ENCODE measurements at places on chromosomes 1 and 21.

- no peak for DNase-seq
Observed at GRCh38 chr1:5976231-5976630, 16.0 kb downstream of the NPHP4 start.

GRCh38 chr1:200304171-200304570, 105.7 kb downstream of the ZNF281 start:
- DNase-seq: no peak

DNA sequence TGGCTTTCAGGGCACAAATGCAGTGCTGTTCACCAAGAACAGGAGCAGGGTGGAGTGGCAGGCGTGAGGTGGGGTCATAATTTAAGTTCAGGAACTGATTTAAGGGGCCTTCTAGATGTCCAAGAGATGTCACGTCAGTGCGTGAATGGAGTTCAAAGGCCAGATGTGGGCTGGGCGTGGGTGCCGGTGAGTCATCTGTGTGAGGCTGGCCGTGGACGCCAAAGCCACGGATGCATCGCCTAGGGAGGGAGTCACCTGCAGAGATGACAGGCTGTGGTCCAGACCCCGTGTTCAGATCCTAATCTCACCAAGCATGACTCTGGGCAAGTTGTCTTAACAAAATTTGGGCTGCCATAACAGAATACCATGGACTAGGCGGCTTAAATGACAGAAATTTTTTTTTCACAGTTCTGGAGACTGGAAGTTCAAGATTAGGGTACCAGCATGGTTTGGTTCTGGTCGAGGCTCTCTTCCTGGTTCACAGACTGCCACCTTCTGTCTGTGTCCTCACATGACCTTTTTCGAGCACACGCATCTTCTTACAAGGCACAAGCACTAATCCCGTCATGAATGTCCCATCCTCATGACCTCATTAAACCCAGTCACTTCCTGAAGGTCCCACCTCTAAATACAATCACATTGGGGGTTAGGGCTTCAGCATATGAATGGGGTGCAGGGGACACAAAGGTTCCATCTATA, 109.6 kb downstream of the PRDM2 start:
- DNase-seq: no peak

- no peak for DNase-seq
Observed at GRCh38 chr21:31873275-31873695, 465 bp downstream of the HUNK start.

- peak; percentile 69 for DNase-seq
Observed at GRCh38 chr1:155892796-155893195, 18.4 kb downstream of the RIT1 start.

DNA sequence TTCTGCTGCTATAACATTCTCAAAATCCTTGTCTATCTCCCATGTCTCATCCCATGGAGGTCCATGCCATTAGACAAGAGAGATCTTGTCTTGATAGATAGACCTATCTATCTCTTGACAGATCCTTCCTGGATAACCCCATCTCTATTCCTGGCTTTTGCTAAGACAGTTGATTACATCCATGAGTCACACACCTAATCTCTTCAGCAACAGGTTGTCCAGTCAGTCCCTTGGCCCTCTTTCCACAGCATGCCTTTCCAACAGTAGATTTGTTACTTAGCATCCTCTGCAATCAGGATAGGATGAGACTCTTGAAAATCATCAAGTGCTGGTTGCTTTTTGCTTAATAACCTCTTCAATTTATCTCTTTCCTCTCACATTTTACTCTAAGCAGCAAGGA, 46.6 kb downstream of the TRMT1L start:
- DNase-seq: no peak

- no peak for DNase-seq
Observed at GRCh38 chr1:52595061-52595460, 7.1 kb upstream of the GPX7 start.

GRCh38 chr1:15368888-15369287, 40.8 kb upstream of the EFHD2 start:
- no peak for DNase-seq

- no peak for DNase-seq
Observed at GRCh38 chr1:154697710-154698109, 89.7 kb upstream of the ADAR start.

DNA sequence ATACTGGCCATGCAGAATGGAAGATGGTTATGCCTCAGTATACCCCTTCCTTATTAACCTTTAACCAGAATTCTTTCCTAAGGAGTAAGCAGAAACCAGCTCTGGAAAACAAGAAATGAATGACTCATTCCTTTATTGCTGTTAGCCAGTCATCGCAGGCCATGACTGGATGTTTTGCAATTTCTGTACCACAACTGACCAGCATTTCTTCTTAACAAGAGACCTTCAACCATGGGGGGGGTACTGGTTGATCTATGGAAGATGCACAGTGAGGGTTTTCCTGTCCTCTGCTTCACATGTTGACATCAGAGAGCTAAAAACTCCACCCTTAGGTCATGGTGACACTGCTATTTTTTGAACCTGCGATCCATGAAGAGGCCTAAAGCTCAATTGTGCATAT, 28.0 kb upstream of the RNF2 start:
- DNase-seq: peak; percentile 69

DNA sequence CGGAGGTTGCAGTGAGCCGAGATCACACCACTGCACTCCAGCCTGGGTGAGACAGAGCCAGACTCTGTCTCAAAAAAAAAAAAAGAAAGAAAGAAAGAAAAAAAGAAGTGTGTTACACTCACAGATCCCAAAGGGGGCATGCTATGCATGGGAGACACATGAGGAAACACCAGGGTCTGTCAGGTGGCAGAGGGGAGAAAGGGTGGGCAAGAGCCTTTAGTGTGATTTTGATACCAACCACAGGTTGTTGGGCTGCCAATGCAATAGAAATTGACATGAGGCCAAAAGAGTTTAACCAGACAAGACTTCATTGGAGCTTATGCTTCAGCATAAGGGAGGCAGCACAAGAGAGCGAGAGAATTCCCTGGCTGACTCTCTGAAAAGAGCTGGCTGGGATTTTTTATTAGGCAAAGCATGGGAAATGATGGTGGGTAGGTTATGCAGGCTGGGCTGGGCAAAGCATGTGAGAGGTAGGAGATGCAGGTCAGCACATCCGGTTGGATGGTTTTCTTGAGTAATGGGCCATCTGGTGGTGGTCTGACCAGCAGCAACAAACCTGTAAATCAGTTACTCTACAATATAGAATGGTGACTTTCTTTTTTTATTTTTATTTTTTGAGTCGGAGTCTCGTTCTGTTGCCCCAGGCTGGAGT, 11.7 kb upstream of the EXTL1 start:
- DNase-seq: no peak

- DNase-seq: peak; percentile 68
Observed at GRCh38 chr1:26302733-26303405, 3.6 kb downstream of the UBXN11 start.

- DNase-seq: peak; percentile 78
Observed at GRCh38 chr1:67749844-67750690, 65.1 kb downstream of the GADD45A start.

DNA sequence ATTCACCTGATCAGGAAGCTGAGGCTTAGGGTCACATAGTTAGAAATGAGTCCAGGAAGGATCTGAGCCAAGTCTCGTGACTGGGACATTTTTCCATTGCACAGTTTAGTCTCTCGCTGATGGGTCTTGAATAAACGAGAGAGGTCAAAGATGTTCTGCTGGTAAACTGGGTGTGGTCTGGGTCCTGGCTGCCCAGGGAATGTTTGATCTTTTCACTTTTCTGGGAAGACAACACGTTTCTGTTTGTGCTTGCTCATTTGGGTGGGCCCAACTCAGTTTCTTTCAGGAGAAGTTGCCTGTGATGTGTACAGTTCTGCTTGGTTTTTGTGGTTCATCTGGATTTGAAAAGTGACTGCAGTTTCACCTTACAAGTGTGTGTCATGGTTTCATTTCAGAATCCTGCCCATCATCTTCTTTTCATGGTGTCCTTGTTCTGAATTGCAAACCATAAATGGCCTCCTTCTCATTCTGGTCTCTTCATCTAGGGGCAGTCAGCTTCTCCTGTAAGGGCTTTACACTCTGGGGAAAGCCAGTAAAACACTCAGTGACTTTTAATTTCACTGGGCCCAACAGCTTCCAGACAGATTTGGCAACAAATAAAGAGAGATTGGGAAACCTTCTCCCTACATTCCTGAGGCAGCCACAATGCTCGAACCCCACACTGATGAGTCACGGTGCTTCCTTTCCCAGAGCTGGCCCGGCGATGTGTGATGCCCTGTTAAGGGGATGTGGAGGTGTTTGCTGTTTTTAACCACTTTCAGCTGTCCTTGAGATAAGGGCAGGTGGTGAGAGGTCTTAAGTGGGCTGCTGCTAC, 7.2 kb upstream of the TACSTD2 start:
- DNase-seq: peak; percentile 74

DNA sequence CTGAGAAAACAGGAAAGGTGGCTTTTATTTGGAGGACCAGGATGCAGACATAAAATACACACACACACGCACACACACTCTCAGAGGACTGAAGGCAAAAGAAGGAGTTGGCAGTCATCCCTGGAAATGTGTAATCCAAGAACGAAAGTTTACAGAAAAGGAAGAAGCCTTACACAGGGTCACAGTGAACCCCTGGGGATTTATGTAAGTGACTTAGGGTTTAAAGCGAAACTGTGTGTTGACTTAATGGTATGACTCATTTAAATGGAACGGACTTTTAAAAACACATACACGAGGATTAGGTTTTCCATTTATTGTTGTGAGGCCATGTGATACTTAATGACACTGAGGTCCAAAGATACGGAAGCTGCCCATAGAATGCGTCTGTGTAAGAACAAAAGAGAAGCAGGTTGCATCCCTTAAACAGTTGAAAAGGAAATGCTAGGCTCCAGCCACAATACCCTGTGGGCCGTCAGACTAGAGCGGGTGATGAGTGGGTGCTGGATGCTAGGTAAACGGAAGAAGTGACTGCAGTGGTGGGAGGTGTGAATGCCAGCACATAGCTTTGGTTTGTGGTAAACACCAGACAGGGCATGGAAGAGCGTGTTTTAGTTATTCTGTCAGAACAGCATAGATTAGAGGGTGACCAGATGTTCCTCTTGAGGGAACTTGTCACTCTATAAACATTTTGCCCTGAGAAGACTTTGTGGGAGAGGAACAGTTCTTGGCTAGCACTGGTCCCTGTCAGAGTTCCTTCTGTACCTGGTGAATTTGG, 21.6 kb upstream of the BCL10 start:
- DNase-seq: peak; percentile 94

- DNase-seq: no peak
Observed at GRCh38 chr21:35852820-35853219, 207.5 kb downstream of the SETD4 start.

DNA sequence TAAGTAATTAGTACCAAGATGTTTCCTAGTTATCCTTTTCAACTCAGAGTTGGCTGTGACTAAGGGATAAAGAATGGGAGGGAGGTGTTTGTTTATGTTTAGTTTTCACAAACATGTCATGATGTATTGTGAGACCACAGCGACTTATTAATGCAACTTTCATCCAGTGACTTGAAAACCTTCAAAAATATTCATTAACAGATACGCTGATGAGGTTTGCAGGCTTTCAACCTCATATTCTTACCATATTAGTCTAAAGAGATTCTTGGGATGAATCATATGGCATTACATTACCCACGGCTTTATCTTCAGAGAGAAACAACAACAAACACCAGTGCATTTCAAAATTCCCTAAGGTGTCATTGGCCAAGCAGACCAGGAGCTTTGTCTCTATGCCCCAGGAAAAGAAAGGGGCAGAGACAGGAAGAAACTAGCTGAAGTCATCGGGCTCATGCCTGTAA, 36.4 kb downstream of the PALMD start:
- DNase-seq: no peak

DNA sequence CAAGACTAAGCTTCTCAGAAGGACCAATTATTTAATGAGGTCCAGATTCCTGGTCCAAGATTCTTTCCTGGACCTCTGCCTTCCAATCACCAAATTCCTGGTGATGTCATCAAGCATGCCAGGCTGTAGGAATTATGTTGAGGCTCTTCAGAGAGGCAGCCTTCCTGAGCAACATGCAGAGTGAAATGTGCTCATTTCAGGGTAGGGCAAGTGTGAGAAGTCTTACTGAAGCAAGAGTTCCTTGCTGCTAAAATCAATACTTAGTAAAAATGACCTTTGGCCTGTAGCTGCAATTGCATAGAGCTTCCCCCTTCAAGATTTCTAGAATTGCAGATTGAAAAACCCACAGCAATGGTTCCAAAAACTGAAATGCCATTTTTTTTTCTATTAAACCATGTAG, 31.7 kb upstream of the BCAR3 start:
- DNase-seq: no peak

- DNase-seq: no peak
Observed at GRCh38 chr1:108962681-108963051, 618 bp downstream of the CLCC1 start.

DNA sequence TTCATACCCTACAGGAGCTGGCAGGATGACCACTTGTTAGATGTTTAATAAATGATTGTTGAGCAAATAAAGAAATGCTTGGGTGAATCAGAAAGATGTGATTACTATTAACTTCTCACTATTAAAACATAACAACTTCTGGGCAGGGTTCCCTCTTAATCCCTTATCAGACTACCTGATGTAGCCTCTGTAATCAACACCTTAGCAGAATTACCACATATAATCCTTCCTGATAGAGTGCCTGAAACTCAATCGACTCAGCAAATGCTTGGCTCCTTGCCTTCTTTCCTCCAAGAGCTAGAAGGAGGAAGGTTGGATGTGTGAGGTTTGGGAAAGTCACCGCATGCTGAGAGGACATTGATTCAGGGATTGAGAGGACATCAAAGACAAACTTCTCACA, 34.8 kb upstream of the DSCAM start:
- no peak for DNase-seq

GRCh38 chr1:42178249-42178648, 13.7 kb upstream of the GUCA2A start:
- no peak for DNase-seq

GRCh38 chr1:108848806-108849205, 8.1 kb downstream of the AKNAD1 start:
- DNase-seq: no peak

GRCh38 chr1:221634606-221635005, 107.3 kb downstream of the DUSP10 start:
- DNase-seq: no peak

DNA sequence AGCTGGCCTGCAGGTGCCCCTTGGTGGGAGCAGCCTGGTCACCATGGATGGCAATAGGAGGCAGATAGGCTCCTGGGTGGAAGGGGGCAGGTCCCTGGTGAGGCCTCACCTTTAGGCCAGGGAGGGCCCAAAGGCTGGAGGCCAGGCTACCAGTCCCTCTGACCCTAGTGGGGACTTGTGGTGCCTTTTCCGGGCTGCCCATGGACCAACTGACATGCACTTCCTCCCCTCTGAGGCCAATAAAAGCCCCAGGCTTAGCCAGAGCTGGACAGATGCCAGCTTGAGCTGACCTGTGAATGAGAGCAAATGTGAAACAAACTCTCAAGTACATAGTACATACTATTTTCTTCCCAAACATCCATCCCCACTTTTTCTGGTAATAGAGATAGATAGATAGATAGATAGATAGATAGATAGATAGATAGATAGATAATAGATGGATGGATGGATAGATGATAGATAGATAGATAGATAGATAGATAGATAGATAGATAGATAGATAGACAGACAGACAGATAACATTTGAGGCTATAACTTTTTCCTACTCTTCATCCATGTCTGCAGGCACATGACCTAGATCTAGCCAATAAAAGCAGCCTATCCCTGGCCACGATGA, 9.2 kb upstream of the CTTNBP2NL start:
- no peak for DNase-seq

- DNase-seq: no peak
Observed at GRCh38 chr1:213921712-213922111, 66.1 kb upstream of the PROX1 start.

- DNase-seq: no peak
Observed at GRCh38 chr1:157154291-157154690, 16.1 kb upstream of the ETV3 start.
